ENCODE measurements at places on chromosomes 1 and 21.

- no peak for DNase-seq
Observed at GRCh38 chr1:54356680-54357147, 49.5 kb downstream of the SSBP3 start.

GRCh38 chr21:34517491-34518245 is 5.7 kb upstream of the KCNE1 start:
- no peak for DNase-seq

GRCh38 chr1:4674676-4675075 is 20.3 kb downstream of the AJAP1 start:
- DNase-seq, result no peak

DNA sequence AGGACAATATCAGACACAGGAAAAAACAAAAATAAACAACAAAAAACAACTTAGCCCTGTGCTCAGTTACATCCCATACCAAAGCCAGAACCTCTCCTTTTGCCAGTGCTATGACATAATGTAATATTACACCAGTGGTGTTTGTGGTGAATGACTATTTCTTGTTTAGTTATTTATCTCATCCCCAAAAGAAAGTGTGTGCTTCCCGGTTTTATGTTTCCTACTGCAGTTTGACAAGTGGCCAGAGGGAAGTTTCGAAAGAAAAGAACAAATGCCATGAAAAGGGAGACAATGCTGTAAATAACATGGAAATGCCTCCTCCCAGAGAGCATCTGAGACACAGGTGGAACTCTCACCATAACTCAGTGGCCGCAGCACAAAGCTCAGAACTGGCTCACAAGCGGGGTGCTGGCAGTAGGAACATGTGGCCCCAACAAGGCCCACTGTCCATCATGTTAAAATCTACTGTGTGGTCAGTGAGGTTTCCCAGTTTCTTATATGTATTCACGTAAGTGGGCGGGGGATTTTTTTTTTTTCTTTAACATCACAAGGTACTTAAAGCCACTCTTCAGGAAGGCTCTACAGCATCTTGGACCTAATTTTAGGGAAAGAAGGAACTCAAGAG is 158.2 kb downstream of the BARHL2 start:
- DNase-seq, result no peak

- DNase-seq, result no peak
Observed at GRCh38 chr1:171663036-171663853, 10.8 kb upstream of the MYOC start.

GRCh38 chr1:70542856-70543255 is 131.8 kb downstream of the CTH start:
- no peak for DNase-seq
